ENCODE measurements at places on chromosomes 1 and 21.
A peak's percentile ranks its signal among the peaks of the same experiment; 100 is the strongest.

DNA sequence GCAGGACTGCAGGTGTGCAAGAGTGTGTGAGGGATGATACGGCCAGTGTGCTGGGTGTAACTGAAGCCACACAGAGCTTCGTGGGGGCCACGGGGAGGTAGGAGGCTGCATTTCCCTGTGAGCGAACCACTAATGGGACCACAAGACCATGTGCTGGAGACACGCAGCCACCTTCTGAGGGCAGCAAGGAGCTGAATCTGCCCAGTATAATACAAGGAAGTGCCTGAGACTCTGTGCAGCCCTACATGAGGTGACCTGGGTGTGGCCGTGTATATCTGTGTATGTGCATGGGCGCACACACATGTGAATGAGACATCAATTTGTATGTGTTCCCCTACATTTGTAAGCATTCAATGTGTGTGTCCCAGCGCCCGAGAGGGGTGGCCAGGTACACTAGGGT lies 50.8 kb downstream of the CHD5 start:
- DNase-seq, result no peak

GRCh38 chr1:99763956-99764355 lies 2.5 kb downstream of the FRRS1 start:
- no peak for DNase-seq

- DNase-seq, result no peak
Observed at GRCh38 chr1:29094433-29094832, 29.3 kb downstream of the TMEM200B start.

DNA sequence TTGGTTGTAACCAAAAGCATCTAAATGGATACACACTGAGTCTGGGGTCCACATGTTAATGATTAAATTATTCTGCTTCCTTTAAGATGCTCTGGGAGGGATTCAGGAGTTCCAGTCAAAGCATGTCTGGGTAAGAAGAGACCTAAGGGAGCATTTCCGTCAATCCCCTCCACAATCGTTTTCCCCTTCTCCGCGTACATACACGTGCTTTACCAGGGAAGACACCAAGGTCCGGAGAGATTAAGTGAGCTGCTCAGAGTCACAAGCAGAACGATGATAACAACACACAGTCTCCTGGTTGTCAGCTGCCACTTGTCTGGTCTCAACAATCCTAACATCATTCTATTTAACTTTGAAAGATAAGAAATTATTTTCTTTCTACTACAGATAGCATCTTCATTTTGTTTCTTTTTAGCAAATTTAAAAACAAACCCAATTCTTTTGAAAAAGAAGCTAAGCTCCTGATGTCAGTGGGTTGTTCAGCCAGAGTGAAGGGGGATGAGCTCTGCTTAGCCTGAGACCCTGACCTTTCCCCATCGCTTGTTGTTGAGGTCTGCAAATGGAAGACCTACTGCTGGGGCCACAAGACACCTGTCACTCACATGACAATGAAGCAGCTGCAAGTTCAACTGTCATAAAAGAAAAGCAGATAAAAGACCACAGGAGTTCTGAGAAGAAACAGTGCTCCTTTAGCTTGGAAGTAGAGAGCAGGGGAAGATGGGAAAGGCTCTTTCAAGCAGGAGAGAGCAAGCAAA lies 4.5 kb downstream of the PAFAH2 start:
- DNase-seq, result no peak

DNA sequence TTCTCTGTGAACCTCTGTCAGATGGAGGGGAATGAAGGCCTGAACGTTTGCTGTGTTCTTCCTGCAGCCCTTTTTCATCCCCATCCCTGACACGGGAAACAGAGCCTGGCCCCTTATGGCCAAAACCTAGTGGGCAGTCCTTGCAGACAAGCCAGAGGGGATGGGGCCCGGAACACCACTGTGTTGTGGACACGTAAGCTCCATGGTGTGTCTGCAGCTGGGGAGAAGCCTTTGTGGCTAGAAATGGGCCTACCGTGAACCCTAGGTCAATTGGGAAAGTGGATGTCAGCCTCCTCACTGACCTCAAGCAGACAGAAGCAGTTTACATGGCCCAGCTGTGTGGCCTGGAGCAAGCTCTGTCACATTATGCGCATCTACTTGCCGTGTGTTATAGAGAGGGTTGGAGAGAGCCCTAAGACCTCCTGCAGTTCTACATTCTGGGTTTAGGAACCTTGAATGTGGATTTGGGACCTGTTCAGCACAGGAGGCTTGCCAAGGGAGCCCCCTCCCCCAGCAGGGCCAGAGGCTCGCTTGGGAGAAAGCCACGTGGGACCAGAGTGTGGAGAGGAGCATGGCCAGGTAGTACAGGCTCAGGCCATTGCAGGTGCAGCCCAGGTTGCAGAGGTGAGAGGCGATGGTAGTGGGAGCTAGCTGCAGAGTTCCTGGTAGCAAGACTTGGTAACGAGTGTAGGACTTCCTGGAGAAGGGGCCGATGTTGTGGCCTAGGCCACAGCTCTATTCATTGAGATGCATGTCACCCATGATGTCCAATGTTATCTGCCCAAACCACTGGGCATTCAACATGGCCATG lies 20.7 kb downstream of the PARS2 start:
- no peak for DNase-seq

GRCh38 chr1:29631836-29632805 lies 395.8 kb downstream of the PTPRU start:
- no peak for DNase-seq

DNA sequence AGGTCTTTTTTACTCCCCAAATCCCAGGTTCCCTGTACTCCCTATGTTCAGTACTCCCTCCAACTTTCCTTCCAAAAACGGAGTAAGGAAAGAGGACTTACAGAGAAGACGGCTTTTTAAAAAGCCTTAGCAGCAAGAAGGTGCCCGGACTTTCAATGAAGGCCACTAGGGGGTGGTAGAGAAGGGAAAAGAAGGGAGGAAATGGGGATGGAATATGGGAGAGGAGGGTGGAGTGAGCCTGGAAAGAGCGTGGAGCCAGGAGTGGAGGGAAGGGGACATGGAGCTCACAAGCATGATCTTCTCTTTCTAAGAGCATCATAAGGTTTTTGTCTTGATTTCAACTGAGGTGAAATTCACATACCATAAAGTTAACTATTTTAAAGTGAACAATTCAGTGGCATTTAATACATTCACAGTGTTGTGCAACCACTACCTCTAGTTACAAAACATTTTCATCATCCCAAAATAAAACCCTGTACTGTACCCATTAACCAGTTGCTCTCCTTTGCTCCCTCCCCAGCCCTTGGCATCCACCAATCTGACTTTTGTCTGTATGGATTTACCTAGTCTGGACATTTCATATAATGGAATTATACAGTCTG lies 129.9 kb downstream of the ZNF281 start:
- peak; percentile 34 for DNase-seq

DNA sequence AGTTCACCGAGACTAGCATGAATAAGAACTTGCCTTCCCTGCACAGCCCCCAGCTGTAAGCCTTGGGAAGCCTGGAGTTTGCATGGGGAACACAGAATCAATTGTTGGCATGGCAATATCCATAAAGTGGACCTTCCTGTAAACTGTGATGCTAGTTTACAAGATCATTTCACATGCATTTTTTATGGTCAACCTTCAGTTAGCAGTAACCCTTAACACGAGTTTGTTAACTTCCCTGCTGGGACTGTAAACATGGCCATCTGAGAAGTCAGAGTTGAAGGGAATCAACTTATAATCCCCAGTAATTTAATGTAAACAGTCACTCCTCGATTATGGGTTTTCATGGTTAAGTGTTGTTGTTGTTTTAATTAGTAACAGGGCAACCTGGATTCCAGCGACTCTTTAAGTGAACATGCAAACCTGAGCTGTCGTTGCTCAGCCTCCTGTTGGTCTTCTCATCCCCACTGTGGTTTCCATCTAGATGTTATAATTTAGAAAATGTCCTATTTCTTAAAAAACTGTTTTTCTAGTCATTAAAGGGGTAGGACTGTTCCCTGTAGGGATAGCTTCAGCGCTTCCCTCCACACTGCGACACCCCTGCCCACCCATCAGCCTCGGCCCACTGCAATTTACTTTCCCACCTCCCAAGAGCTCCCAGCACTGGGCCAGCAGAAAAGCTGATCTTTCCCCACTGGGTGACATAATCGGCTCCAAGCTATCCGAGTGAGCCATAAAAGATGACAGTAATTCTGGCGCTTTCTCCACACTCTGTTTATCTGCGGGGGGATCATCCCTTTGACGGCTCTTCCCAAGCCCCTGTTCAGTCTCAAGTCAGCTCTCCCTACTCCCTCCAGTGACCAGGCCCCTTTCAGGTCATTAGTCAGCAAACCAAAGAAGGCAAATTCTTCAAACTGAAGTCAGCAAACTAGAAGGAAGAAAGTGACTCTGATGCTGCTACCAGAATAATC lies 107.6 kb upstream of the IPO9 start:
- DNase-seq, result no peak

GRCh38 chr1:59917026-59917784 lies 9.4 kb downstream of the CYP2J2 start:
- no peak for DNase-seq

DNA sequence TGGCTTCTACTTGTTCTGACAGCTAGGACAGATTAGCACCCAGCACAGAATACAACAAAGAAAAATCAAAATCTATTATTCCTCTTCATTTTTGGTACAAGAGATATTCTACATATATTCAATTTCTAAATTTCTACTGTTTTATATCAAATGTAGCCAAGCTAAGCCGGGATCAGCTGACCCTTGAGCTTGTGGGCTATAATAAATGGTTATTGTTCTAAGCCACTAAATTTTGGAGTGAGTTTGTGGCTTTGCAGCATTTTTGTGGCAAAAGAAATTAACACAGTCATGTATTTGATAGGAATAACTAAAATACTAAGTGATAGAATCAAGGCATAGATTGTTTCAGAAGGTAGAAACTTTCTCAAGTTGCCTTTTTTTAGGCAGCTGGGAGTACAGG lies 50.7 kb downstream of the APP start:
- DNase-seq, result no peak

GRCh38 chr1:917076-917459 lies 6.7 kb upstream of the SAMD11 start:
- DNase-seq, result no peak

DNA sequence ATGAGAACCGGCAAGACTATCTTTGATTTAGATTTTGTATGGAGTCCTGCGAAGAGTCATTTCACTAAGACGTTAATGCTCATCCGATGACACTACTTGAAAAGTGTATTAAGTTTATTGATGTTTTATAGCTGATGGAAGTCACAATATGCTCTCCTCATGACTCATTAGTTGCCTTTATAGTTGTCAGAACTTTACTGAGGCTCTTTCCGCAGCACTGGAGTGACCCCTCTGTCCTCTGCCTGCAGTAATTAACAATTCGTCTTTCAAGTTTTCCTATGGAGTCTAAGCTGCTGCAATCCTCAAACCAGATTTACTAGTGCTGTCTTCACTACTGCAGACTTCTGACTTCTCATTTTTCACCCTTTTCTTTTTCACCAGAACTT lies 853 bp downstream of the USP16 start:
- DNase-seq, result no peak

GRCh38 chr21:27804515-27804914 lies 837.6 kb upstream of the ADAMTS5 start:
- no peak for DNase-seq

DNA sequence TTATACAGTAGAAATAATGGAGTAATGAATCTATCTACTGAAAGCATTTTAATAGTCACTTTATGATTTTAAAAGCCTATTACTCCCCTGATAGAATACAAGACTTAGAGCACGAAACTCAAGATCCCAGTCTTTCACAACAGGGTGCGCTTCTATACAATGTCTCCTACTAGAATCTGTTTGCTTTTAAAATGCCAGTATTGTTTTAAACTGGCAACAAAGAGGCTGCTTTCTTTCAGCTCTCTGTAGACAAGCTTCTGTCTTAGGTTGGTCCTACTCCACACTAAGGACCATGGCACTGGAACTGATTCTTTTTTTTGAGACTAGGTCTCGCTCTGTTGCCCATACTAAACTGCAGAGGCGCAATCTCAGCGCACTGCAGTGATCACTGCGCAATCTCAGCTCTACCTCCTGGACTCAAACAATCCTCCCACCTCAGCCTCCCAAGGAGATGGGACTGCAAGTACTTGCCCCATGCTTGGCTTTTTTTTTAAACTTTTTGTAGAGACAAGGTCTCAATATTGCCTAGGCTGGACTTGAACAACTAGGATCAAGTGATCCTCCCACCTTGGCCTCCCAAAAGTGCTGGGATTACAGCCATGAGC lies 4.8 kb downstream of the DCAF8 start:
- DNase-seq, result no peak

DNA sequence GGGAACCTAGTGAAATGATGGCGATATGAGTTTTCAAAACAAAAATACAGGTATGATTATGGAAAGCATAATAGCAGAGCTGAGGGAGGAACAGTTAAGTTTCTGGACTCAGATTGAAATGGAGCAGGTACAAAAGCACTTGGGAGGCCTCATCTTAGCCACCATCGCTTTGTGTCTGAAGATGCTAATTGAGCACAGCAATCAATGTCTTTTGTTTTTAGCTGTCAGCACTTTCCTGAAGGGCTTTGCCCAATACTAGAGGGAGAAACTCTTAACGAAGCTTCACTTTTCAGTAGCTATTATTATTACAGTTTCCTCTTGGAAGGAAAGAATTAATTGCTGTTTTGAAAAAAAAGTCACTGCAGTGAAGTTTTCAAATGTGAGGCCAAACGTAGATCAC lies 348.7 kb downstream of the RWDD3 start:
- no peak for DNase-seq

DNA sequence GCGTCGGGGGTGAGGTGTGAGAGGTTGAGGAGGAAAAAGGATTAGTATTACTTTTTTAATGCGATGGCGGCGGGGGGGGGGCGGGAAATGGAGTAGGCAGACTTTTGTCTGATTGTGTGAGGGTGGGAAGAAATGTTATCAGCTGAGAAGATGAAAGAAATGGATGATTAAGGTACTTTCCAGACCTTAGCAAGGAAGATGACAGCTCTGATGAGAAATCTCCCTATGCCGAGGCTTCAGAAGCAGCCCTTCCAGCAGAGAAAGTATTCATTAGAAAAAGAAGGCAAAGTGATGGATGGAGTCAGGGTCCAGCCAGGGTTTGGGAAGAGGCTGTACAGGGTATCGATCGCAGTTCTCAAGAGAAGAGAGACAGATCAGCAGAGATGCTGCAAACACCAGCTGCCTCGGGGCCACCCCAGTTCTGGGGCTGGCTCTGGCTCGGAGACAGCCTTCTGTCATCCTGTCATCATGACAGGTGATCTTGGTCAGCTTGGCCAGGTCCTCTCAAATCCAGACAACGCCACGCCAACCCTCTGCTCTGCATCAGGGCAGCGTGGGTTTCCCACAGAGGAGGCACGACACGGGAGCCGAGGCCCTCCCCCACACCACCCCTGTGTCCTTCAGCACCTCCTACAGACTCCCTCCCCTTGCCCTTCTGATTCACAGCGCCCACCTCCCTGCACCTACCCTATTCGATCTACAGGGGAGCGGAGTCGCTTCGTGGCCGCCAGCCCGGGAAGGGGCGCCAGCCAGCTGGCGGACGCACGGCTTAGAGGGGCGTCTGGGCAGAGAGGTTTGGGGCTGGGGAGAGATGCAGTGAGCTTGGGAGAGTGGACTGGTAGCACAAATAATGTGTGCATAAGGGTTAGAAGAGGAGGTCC lies 674 bp upstream of the ATXN7L2 start:
- peak; percentile 41 for DNase-seq
